ENCODE measurements at places on chromosomes 5 and 9. TPM values are rescaled to one million over a fixed set of nuclear protein-coding genes. Genes with fewer than 3 reads are reported as not detected.

Gene PFN3
- not detected for polyA plus RNA-seq

- no peak for DNase-seq
Observed at GRCh38 chr5:93954421-93955069, 213.1 kb upstream of the POU5F2 start.

GRCh38 chr5:150227606-150228273 is 37.9 kb downstream of the SLC6A7 start:
- DNase-seq, result peak; percentile 7

- no peak for DNase-seq
Observed at GRCh38 chr9:116420993-116421538, 266.0 kb upstream of the TRIM32 start.

Gene SEC24A
- 10.9 TPM for polyA plus RNA-seq

DNA sequence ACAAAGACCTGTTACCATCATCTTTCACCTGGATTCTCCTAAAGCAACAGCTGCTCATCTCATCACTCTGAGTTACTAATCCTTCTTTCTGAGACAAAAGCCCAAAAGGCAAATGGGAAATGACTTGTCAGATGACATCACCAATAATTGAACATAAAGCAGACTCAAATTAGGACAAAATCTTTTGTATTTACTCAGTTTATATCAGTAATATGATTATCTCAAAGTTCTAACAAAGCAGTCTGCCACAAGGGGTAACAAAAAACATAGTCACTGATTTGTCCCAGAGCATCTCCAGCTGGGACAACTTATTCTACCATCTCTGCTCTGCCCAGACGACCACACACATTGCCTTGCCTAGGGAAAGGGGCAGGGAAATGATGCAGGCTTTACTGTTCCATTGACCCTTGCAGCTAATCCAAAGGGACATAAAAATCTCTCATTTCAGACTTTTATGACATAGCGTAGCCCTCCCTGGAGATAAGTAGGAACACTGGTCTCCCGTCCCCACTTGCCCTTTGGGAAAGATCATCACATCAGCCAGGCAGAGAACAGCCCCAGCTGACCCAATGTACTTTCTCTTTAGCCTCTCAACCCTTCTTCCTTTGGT is 249.5 kb upstream of the PTGER4 start:
- DNase-seq, result no peak

- DNase-seq, result no peak
Observed at GRCh38 chr5:88882276-88883038, 527 bp downstream of the MEF2C start.

Gene MAP1B
- polyA plus RNA-seq, result 49.1 TPM

Gene PCDHB3
- 0.03 TPM for polyA plus RNA-seq

- no peak for DNase-seq
Observed at GRCh38 chr9:35042891-35043545, 29.4 kb downstream of the VCP start.

DNA sequence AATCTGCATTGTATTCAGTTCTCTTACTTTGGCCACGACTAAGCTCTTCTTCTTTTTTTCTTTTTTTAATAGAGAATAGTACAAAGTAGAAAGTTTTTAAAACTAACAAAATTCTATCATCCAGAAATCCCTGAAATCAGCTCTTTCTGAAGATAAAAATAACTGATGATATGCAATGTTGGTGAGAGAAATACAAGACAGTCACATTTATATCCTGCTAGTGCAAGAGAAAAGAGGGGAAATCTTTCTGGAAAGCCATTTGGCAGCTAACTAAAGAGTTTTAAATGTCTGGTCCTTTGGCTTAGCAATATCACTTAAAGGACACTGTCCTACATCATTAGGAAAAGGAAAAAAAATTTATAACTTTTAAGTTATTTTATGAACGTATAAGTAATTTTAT is 27.0 kb upstream of the FREM1 start:
- no peak for DNase-seq

GRCh38 chr5:108271127-108271526 is 110.8 kb downstream of the FBXL17 start:
- no peak for DNase-seq

- DNase-seq, result peak; percentile 8
Observed at GRCh38 chr9:119810645-119811429, 441.6 kb upstream of the BRINP1 start.

- no peak for DNase-seq
Observed at GRCh38 chr9:130484362-130485072, 39.8 kb downstream of the ASS1 start.

Gene PSMD5
- 34.6 TPM for polyA plus RNA-seq

DNA sequence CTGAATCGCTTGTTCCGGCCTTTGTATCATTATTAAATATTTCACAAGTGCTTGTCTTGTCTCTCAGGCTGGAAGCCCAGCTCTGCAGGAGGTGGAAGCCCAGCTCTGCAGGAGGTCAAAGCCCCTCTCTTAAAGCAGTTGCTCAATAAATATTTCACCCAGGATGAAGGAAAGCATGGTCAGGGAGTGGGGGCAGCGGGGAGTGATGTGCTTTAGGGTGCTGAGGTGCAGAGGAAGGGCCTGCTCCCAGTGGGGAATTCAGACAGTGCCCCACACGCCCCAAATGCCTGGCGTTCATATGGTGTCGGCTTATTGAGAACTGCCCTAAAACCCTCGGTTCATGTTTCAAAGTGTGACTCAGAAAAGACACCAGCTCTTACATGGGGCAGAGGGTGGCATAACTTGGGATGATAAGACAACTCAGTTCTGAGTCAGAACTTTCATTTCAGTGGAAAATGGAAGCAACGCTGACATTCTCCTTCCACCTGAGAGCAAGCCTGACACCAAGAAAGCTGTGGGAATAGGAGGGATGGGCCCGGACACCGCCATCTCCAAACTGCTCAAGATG is 114.3 kb upstream of the DAP start:
- DNase-seq, result no peak

GRCh38 chr9:116381350-116381749 is 227.8 kb downstream of the PAPPA start:
- DNase-seq, result no peak

Gene RETREG1
- 1.7 TPM for polyA plus RNA-seq

Gene SPINK7
- not detected for polyA plus RNA-seq

Gene CD74
- polyA plus RNA-seq, result not detected

DNA sequence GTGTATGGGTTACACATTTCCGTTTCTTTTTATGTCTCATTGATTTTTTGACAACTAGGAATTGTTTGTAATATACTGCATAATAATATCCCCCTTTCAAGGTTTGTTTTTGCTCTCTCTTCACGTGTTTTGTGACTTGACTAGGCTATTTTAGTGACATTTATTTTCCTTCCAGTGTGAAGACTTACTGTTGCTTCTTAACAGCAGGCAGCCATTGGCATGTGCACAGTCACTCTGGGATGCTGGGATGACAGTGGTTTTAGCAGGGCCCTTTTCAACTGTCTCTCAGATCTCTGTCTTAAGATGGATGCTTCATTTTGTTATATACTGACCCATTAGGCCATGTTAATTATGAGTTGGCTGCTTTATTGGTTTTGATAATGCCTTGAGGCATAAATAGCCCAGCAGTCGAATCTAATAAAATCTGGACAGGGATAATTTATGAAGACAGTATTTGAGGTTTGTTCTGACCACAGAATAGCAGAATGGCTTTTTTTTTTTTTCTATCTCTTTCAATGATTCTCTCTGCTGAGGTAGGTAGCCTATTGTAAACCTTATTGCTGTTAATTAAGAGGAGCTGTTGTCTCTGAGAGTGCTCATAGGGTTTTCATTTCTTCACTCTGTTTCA is 536.0 kb downstream of the GABRG2 start:
- no peak for DNase-seq

DNA sequence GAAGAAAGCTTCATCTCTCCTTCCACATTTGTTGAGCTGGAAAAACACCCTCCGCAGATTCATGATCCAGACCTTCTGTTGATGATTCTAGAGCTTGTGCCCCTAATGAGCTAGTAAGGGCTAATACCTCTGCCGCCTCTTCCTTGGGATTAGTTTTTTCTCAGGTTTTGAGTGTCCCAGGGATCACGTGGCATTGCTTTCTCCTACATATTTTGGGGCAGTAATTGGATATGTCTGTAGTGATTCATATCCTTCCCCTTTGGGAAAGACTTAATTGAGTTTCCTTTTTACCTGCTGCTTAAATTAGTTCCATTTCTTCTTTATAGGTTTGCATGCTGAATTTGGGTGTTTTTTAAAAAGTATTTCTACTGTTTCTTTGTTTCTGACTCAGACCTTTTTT is 143.9 kb downstream of the GOLPH3 start:
- DNase-seq, result no peak

DNA sequence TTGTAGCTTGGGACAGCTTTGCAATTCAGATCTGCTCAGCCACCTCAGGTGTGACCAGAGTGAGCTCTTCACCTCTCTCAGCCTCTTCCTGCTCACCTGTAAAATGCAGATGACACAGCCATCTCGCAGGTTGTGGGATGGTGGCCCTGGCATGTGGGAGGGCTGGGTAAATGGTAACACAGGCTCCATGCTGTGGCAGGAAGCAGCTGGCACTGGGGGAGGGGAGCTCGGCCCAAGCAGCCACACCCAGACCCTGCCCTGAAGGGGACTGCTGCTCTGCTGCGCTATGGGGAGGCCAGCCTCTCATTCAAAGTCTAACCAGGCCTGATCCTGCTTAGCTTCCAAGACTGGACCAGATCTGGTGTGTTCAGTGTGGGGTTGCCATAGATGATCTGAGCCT is 24.1 kb downstream of the PHF2 start:
- no peak for DNase-seq

Gene ZNF483
- 1.0 TPM for polyA plus RNA-seq

GRCh38 chr9:133225171-133226011 is 16.3 kb upstream of the OBP2B start:
- DNase-seq, result no peak

Gene CCDC187
- not detected for polyA plus RNA-seq

DNA sequence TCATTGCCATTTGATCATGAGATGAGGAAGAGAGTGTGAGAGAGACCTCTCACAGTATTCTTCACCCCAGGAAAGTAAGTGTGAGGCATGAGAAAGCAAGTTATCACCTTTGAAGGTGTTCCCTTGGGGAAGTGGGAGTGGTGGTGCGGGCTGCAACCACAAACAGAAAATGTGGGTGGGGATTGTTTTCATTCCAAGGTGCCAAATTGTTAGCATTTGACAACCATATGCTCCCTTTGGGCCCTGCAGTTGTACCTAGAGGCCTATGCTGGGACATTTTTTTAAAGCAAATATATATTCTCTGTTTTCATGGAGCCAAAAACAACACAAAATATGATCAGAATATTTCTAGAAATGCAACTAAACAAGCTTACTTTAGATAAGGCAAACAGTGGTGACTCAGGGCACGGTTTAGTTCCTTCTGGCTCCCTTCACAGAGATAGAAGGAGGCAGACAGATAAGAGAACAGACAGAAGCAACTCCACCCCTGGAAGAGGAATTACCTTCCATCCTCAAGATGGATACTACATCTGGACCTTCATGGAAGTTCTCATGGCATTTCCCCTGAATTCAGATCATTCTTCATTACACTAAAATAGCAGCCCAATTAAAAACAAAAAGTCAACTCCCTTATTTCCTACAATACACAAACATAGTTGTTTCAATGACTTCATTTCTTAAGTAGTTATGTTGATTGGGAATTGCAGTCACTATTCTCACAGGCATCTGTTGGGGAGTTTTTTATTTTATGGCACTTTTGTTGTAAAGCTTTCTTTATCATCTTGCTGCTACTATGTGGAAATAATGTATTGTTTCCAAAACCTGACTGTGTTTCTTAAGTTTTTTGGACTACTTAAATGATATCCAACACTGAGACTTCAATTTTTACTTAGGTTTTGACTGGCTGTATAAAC is 416.6 kb downstream of the PLK2 start:
- peak; percentile 10 for DNase-seq

DNA sequence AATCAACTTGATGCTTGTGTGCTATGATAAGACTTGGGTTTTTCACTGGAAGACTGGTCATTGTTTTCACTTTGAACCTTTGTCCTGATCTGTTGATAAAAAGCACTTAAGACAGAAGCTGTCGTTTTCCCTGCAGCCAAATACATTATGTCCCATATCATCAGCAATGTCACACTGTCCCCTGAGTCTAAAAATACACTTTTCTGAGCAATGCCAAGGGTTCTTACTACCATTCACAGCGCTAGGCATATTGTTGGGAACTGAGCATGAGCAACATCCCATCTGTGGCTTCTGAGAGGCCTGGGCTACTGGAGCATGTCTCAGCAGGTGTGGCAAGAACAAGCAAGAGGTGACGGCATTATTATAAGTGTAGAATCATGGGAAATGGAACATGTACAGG is 81.8 kb downstream of the SEMA6A start:
- no peak for DNase-seq

DNA sequence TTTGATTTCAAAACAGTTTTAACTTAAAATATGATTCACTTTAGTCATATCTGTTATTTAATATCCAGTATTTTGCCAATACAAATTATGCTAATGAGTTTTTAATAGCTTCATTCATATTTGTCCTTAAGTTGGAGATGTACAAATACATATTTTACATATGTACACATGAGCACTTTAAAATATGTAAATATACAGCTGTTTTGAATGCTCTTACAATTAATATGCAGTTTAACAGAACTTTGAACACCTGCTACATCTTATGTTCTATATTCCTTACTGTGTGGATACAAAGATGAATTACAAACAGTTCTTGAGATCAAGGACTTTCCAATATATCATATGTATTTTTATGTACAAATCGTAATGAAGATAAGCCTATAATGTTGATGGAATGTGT is 74.0 kb downstream of the CHSY3 start:
- DNase-seq, result no peak

- DNase-seq, result no peak
Observed at GRCh38 chr5:173643964-173644363, 27.5 kb upstream of the BOD1 start.

DNA sequence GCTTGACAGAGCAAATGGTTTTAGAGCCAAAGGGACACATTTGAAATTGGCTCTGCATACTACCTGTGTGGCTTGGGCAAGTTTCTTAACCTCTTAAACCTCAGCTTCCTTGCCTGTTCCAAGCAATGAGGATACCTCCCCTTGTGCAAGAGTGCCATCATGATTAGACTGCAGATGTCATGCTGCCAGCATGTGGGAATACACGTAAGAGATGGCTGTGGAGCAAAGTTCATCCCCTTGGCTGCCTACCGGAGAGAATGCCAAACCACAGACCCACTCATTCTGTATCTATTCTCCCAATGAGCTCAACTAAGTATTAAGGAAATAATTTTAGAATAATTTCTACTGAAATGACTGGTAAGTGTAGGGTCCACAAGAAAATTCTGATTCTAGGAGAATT is 101.3 kb downstream of the WDR41 start:
- no peak for DNase-seq
